ENCODE measurements at places on chromosomes 7 and 10.

GRCh38 chr10:14822879-14823755 lies 14.7 kb downstream of the CDNF start:
- DNase-seq, result peak; percentile 53

- DNase-seq, result no peak
Observed at GRCh38 chr7:7913504-7913903, 55.1 kb upstream of the GLCCI1 start.

DNA sequence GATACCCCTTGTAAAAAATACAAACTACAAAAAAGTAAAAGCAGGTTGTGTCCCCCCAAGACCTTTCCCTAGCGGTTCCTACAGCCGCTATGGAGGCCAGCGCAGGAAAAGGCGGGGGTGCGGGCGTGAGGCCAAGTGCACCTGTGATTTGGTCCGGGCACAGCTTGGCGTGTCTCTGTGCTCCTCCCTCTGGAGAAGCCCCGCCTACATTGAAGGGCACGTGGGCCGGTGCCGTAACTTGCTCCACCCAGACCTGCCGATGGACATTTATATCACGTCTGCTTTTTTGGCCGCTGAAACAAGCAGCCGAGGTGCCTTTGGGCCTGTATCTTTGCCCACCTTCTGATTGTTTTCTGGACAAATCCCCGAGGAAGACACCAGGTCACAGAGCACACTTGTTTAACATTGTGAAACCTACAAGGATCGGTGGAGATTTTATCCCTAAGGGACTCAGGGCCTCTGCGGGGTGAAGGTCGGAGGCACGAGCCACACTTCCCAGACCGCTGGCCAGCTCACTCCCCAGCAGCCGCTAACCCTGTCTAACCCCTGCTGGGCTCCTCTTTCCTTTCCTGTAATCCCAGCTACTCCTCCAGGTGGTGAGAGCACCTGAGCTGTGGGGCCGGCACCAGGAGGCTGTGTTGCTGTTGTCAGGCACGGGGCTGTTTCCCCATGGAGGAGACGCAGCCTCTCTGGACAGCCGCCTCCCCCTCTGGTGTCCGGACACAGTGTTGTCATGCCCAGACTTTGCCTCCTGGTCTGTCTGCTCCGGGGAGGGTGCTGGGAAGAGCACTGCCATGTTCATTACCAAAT lies 18.8 kb upstream of the INPP5A start:
- DNase-seq, result no peak

DNA sequence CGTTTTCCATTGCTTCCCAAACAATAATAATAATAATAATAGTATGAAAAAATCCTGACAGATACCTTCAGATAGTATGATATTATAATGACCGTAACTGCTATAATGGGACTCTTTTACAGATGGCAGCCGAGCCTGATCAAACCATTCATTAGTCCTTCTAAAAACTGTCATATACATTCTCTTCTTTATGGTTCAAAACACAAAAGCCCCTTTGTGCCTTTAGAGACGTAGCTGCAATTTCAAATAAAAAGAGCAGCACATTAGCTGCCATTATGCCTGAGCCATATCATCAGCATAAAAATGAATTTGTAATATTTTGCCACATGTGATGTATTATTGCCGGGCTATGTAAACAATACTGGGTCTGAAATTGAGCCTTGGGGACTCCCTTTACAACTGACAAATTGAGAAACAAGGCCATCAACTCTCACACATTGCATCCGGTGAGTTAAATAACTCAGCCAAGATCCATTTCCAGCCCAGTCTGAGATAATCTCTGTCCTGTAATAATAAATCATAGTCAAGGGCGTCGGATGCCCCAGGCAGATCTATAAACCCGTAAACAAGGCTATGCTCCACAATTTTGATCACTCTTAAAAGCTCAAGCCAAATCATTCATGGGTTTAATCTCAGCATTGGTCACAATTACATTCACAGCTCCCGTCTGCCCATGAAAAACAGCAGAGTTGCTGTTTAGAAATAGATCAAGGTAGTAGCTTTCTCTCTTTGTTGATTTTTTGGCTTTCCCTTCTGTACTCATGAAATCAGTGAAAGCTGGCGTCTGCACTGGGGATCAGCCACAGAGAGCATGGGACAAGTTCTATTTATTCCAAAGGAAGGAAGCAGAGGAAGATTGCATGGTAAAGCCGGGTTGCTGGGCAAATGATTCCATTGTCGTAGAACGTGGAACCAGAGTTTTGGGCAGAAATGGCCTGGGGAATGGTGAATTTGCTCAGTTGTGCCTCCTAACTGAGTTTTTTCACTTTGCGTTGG lies 150.1 kb upstream of the BMPER start:
- DNase-seq, result no peak

DNA sequence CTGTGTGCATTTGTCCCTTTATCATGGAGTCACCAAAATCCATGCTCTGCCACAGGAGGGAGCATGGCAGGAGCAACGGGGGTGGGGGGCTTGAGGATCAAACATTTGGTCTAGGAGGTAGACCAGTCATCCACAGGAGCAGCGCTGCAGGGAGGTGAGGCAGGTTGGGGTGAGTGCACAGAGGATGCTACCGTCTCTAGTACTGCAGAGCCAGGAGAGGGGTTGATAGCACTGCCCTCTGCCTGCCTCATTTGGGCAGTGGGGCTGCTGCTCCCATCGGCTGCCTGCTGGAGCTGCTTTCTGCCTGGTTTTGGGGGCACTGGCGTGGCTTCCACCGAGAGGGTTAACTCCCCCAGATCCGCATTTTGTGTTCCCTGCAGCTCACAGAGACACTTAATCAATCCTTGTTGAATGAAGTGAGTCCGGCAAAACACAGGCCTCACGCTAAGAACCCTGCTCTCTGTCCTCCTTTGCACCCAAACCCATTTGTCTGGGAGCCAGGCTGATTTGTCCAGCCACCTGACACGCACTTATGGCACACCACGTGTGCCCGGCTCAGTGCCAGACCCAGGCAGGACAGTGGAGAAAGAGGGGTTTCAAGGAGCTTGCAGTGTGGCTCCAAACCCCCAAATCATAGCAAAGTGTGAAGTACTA lies 527.1 kb upstream of the FOXK1 start:
- DNase-seq, result no peak

- DNase-seq, result no peak
Observed at GRCh38 chr10:28631896-28632583, 45.3 kb upstream of the BAMBI start.

DNA sequence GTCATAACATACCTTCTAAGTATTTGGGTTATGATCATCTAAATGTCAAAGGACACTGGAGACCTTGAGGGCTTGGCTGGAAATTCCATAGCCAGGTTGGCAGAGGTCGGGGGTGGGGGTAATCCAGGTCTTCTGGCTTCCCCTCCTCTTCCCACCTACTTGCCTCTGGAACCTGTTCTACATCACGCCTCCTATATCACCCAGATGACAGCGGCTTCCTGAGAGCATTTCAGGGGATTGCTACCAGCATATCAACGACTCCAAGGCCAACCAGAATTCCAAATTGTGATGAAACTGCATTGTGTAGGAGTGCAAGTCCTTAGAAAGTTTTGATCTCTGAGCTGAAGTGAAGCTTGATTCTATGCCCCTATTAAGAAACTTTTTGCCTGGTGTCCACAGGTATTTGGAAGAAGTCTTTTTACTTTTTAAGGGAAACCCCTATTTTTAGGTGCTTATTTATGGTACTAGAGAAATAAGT lies 95.7 kb downstream of the SH2D4B start:
- DNase-seq, result no peak

DNA sequence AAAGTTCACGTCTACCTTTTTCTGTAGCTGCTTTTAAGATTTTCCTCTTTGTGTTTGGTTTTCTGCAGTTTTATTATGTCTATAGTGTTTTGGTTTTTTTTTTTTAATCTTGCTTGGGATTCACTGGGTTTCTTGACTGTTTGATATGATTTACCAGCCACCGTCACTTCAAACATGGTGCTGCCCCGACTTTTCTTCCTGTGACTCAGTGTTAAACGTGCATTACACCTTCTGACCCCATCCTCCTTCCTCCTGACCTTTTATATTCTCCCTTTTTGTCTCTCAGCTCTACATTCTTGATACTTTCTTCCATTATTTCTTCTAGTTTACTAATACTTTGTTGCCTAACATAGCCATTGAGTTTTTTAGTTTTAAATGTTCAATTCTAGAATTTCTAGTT lies 61.5 kb downstream of the GNA12 start:
- DNase-seq, result no peak

DNA sequence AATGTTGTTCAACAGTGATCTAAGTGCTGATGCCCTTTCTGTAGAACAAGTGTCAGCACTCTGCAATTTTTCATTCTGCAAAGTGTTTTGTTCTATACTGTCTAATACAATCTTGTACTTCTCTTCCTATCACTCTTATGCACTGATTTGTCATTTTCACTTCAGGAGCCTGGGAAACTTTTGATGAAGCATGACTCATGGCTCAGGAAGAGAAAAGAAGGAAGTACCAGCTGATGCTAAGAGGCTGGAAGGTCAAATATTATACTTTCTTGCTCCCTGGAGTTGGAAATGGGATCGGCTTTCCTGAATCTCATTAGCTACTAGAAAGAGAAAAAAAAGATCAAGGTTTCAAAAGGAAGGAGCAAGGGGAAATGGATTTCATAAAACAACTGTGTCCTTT lies 45.8 kb downstream of the DGKI start:
- no peak for DNase-seq

GRCh38 chr10:98489561-98490481 lies 43.1 kb upstream of the HPS1 start:
- no peak for DNase-seq

DNA sequence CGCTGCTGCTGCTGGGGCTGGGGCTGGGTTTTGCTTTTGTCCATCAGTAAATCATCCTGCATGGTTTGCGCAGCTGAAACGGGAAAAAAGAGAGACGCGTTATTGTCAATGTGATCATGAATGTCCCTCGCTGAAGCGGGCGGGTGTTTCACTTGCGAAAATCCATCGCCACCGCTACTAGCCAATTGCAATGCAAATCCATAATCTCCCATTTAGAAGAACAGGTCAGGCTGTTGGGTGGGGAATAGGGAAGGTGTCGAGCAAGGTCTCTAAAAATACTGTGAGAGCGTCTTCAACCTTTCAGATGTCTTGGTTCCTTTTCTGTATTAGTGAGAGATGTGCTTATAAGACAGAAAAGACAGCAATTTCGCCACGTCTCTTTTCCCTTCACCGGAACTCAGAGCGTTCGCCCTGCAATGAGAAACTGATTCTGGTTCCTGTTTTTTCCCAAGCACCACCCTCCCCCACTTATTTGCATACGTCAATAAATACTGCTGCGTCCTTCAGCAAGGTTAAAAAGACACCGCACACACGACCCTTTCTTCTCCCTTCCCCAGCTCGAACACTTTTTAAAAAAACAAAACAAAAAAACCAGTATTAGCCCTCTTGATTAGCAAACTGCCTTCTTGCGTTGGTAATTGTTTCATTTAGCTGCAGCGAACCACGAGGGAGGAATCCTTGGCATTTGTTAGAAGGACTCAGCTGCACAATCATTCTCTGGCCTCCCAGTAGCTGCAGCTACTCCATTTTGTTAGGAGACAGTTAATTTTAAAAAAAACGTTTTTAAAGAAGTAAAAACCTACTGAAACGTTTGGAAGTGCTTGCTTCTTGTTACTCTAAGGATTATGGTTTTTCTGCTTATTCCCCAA lies 50.4 kb downstream of the CPEB3 start:
- DNase-seq, result peak; percentile 93

DNA sequence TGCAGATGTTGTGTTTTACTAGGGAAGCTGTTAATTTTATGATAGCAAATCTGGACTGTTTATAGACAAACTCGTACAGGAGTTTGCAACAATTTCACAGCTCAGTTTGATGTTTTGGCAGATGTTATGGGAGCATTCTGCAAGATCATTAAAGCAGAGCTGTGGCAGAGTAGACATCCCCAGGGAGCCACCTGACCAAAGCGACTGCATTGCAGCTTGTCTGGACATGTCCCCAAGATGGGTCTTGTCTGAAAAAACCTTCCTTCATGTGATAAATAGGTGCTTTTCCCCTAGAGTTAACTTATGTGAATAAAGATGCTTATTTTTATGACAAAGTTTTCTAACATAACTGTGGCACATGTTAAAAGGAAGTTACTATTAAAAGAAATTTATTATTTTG lies 91.2 kb upstream of the GPR141 start:
- DNase-seq, result no peak

GRCh38 chr10:124737221-124737620 lies 7.0 kb downstream of the FAM53B start:
- DNase-seq, result no peak

DNA sequence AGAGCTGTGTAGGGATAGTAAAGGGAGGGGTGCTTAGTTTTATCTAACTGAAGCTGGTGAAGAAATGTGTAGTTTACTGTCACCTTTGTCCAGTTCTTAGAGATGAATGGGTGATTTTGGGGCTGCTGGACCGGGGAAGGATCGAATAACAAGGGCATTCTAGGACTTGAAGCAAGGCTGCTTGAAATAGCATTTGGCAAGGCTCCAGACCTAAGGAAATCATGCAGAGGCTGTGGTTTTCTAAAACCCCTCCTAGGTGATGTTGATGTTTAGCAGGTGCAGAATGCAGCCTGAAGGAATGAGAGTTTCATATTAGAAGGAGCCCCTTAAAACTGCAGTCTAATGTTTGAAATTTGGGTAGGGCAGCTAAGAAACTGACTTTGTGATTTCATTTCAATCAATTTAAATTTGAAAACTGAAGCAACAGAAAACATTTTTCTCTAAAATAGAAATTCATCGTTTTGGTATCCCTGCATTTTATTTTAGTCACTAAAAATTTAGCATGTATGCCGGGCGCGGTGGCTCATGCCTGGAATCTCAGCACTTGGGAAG lies 68.5 kb downstream of the TET1 start:
- no peak for DNase-seq

DNA sequence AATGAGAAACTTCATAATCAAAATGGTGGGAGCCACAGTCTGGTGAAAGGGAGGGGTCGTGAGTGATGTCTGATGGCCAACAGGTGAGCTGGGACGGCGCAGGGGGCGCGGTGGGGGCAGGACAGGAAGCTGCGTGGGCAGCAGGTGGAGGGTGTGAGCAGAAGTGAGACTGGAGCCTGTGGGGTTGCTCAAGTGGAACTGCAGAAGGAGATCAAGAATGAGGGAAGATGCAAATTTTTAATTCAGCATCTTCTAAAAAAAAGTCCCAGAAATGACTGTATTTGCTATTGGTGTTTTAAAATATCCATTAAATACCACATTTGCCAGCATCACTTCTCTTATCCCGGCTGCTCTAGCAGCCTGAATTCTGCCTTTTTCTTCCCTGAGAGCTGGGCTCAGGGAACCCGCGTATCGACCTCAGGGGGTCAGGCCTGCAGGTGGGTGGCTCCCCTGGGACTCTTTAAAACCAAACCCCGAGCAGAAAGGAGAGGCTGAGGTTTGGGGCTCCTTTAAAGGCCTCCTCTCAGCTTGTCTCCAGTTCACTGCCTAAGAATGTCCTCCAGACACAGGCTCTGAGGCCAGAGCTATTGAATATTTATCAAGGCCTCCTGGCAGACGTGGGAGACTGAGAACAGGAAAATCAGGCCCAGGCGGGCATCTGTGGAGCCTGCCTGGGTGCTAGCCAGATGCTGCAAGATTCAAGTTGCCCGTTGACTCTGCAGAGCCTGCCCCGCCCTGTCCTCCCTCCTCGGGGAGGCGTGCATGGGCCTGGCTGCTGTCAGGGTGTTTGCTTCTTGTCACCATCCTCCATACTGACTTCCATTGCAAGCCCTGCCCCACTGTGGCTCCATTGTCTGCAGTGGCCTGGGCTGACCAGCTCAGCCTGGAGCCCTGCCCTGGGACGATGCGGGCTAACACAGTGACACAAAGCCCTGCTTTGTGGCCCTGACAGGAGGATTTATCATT lies 53.9 kb downstream of the SYPL1 start:
- DNase-seq, result no peak
